Tibial artery (tissue), 4 donors: ENCODE measurements at places on chromosomes 5 and 9.

- H3K4me1 ChIP-seq: no peaks in the 10 kb centered on the region
- no peak overlapping the region for H3K4me3 ChIP-seq
- no peaks in the 10 kb centered on the region for H3K36me3 ChIP-seq
- H3K27ac ChIP-seq: no peak overlapping the region
These were observed 4.0 kb upstream of the TYRP1 start for GRCh38 chr9:12689233-12689632.

- no peak overlapping the region for H3K4me3 ChIP-seq
- DNase-seq: no peak
- H3K27ac ChIP-seq: no peak overlapping the region
These were observed 32.1 kb upstream of the CLINT1 start for GRCh38 chr5:157890836-157891597.

DNA sequence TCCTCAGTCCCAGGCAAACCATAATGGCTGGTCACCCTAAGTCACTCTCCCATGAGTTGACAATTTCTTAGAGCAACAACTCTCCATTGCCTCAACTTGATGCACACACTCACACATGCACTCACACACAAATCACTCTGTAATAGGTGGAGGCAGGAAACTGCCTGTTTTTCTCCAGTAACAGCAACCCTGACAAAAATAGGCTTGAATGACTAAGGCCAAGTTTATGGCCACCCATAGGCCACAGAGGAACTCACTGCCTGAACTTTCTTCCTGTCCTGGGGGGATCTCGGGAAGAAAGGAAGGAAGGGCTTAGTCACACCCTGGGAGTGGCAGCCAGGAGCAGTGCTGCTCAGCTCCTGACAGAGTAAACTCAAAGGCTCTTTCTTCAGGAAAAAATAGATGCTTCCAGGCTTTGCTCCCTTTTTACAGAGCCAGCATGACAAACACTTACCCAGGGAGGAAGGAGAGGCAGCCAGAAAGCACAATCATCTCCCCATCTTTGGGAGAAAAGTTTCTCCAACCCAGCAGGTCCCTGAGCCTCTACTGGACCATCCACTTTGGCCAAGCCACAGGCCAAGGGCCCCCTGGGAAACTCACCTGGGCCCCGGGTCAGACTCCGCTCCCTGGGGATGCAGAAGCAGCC is 368 bp downstream of the SH3TC2 start:
- no peak overlapping the region for H3K27ac ChIP-seq
- no peaks in the 10 kb centered on the region for H3K36me3 ChIP-seq
- DNase-seq: peak; percentile 35

DNA sequence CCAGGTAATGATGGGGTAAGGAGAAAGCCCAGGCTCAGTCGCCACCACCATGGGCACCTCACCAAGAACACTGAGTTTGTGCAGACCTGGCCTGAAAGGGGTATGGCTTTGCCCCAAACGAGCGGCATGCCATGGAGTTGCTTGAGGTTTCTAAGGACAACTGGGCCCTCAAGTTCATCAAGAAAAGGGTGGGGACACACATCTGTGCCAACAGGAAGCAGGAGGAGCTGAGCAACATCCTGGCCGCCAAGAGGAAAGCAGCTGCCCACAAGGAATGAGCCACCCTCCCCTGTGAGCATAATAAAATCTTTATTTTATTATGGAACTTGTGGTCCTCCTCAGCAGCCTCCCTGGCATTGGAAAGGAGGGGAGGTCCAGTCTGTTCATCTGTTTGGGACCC is 23.8 kb downstream of the CD14 start:
- no peak overlapping the region for H3K27ac ChIP-seq
- H3K4me3 ChIP-seq: no peak overlapping the region
- no peaks in the 10 kb centered on the region for H3K36me3 ChIP-seq
- no peaks in the 10 kb centered on the region for H3K4me1 ChIP-seq
- DNase-seq: no peak

DNA sequence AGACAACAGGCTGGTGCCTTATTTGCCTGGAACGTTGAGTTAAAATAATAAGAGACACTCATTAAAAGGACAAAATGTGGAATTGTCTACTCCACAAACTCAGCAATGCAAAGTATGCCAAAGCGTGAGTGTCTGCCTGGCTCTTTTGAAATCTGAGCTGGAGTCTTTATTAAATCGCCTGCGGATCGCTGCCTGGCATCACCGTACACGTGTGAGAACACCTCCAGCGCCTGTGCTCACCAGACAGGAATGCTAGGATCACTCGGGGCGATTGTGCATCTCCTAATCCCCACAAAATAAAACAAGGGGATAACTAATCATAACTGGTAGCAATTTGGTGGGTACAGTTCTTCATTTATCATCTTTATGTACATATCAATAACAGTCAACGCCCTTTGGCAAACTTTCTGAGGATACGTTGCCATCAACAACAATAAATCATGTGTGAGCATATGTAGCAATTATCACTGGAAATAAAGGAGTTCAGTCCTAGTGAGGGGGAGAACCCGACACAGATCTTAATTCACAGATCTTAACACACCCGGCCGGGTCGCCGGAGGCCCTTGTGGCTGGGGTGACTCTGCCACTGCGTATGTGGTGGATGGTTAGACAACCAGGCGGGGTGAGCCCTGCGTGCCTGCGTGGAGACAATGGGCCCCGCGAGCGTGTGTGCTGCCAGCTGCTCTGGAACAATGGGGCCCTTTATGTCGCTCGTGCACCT is 284.9 kb upstream of the IRX1 start:
- no peaks in the 10 kb centered on the region for H3K4me1 ChIP-seq
- no peaks in the 10 kb centered on the region for H3K36me3 ChIP-seq
- H3K4me3 ChIP-seq: no peak overlapping the region
- H3K27ac ChIP-seq: no peak overlapping the region
- no peak for DNase-seq

GRCh38 chr5:31148959-31149475 is 44.5 kb upstream of the CDH6 start:
- H3K4me3 ChIP-seq: no peak overlapping the region
- no peak overlapping the region for H3K27ac ChIP-seq
- no peaks in the 10 kb centered on the region for H3K36me3 ChIP-seq
- peaks cover 4% of the 10 kb centered on the region for H3K4me1 ChIP-seq

GRCh38 chr9:73741316-73741715 is 589.7 kb downstream of the ANXA1 start:
- H3K27me3 ChIP-seq: no peaks in the 10 kb centered on the region
- H3K36me3 ChIP-seq: no peaks in the 10 kb centered on the region
- no peak overlapping the region for H3K4me3 ChIP-seq
- no peaks in the 10 kb centered on the region for H3K4me1 ChIP-seq
- DNase-seq: no peak

- H3K36me3 ChIP-seq: no peaks in the 10 kb centered on the region
- H3K27ac ChIP-seq: no peak overlapping the region
- no peak for DNase-seq
- no peak overlapping the region for H3K4me3 ChIP-seq
These were observed 90.0 kb upstream of the CTSL start for GRCh38 chr9:87635656-87636501.

- H3K27me3 ChIP-seq: no peaks in the 10 kb centered on the region
- H3K36me3 ChIP-seq: peaks cover 81% of the 10 kb centered on the region
- no peak for DNase-seq
- no peak overlapping the region for H3K27ac ChIP-seq
These were observed 25.0 kb downstream of the WDR36 start for GRCh38 chr5:111117136-111117535.

GRCh38 chr5:54792611-54793404 is 192.6 kb downstream of the ESM1 start:
- no peaks in the 10 kb centered on the region for H3K27me3 ChIP-seq
- H3K27ac ChIP-seq: peak overlapping the region; percentile 48
- peaks cover 12% of the 10 kb centered on the region for H3K4me1 ChIP-seq
- H3K36me3 ChIP-seq: no peaks in the 10 kb centered on the region
- H3K4me3 ChIP-seq: no peak overlapping the region

- H3K27ac ChIP-seq: no peak overlapping the region
- H3K4me1 ChIP-seq: no peaks in the 10 kb centered on the region
- H3K36me3 ChIP-seq: no peaks in the 10 kb centered on the region
- H3K27me3 ChIP-seq: no peaks in the 10 kb centered on the region
These were observed 57.8 kb upstream of the RUSC2 start for GRCh38 chr9:35432076-35432475.

GRCh38 chr5:4661326-4661725 is 478.8 kb upstream of the ADAMTS16 start:
- H3K4me3 ChIP-seq: no peak overlapping the region
- no peak for DNase-seq
- no peak overlapping the region for H3K27ac ChIP-seq
- H3K4me1 ChIP-seq: no peaks in the 10 kb centered on the region
- no peaks in the 10 kb centered on the region for H3K36me3 ChIP-seq

GRCh38 chr5:107396351-107396690 is 274.4 kb downstream of the EFNA5 start:
- DNase-seq: no peak
- no peak overlapping the region for H3K27ac ChIP-seq
- no peaks in the 10 kb centered on the region for H3K4me1 ChIP-seq
- no peaks in the 10 kb centered on the region for H3K36me3 ChIP-seq
- H3K27me3 ChIP-seq: no peaks in the 10 kb centered on the region
- H3K4me3 ChIP-seq: no peak overlapping the region

- H3K4me3 ChIP-seq: no peak overlapping the region
- no peak for DNase-seq
- H3K4me1 ChIP-seq: no peaks in the 10 kb centered on the region
- no peak overlapping the region for H3K27ac ChIP-seq
These were observed 22.2 kb downstream of the NKD2 start for GRCh38 chr5:1030801-1031271.

- H3K36me3 ChIP-seq: peaks cover 85% of the 10 kb centered on the region
- H3K27me3 ChIP-seq: no peaks in the 10 kb centered on the region
- no peak overlapping the region for H3K27ac ChIP-seq
- peaks cover 27% of the 10 kb centered on the region for H3K4me1 ChIP-seq
- no peak for DNase-seq
These were observed 19.3 kb downstream of the QRFP start for GRCh38 chr9:130877300-130877699.

DNA sequence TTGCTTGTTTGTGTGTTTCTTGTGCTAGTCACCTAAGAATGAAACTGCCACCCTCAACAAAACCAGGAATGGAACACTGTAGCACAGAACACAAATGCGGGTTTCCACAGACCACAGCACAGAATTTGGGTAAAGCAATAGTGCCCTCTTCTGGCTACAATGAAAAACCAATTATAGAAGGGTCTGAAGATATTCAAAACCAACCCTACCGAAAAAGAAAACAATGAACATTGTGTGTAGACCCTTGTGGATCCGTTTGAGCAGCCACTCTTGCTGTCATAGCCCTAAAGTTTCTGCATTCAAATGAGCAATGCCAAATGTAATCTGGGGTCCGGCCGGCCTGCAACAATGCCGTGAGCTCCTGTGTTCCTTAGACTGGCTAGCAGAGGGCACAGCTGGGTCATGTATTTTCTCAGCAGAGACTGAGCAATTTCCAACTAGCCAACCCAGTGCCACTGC is 8.3 kb upstream of the ENC1 start:
- H3K4me3 ChIP-seq: no peak overlapping the region
- no peak for DNase-seq

- H3K27me3 ChIP-seq: no peaks in the 10 kb centered on the region
- no peak overlapping the region for H3K4me3 ChIP-seq
- DNase-seq: no peak
- H3K27ac ChIP-seq: no peak overlapping the region
- no peaks in the 10 kb centered on the region for H3K4me1 ChIP-seq
These were observed 88.8 kb downstream of the SREK1 start for GRCh38 chr5:66232706-66233445.

GRCh38 chr5:31421806-31422586 is 109.9 kb downstream of the DROSHA start:
- peaks cover 65% of the 10 kb centered on the region for H3K36me3 ChIP-seq
- H3K27ac ChIP-seq: no peak overlapping the region
- H3K4me3 ChIP-seq: no peak overlapping the region
- H3K4me1 ChIP-seq: peaks cover 4% of the 10 kb centered on the region
- no peak for DNase-seq
- H3K27me3 ChIP-seq: no peaks in the 10 kb centered on the region

DNA sequence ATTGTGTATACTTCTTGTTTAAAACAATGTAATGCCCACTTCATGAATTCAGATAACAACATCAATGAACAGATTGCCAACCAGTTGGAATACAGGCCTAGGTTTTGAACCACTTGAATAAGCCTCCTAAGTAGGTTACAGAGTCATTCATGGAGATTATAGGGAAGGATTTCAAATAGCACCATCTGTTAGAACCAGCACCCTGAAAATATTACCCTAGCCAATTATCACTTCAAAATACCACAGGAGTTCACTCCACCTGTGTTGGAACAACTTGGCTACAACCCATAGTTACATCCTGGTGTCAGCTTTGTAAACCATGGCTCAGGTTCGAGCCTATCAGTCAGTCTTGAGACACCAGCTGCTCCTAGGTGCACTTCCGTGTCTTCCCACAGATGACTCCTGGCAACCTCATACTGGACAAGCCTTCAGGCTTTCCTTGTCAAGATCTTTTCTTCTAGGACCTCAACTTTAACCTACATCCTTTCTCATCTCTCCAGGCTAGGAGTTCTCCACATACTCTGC is 350.0 kb downstream of the DEPDC1B start:
- peaks cover 14% of the 10 kb centered on the region for H3K4me1 ChIP-seq
- no peak overlapping the region for H3K27ac ChIP-seq
- H3K4me3 ChIP-seq: no peak overlapping the region
- no peaks in the 10 kb centered on the region for H3K27me3 ChIP-seq

- no peak overlapping the region for H3K4me3 ChIP-seq
- no peaks in the 10 kb centered on the region for H3K27me3 ChIP-seq
- H3K36me3 ChIP-seq: no peaks in the 10 kb centered on the region
- H3K27ac ChIP-seq: no peak overlapping the region
- no peaks in the 10 kb centered on the region for H3K4me1 ChIP-seq
These were observed 696.8 kb downstream of the SEMA5A start for GRCh38 chr5:8848997-8849594.

DNA sequence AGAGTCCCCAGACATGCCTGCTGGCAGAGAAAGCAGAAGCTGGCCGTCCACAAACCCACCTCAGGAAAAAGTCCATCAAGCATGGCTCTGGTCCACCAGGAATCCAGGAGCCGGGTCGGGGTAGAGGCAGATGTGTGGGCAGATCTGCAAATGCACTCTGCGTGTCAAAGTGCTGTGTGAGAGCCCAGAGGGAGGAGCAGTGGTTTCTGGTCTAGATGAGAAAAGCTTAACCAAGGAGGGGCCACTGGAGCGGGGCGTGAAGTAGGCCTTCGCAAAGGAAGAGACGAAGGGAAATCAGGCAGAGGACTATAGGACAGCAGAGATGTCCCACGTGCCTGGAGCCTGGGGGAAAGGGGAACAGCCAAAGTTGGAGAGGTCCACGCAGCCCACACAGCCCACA is 40.0 kb downstream of the TTLL11 start:
- no peaks in the 10 kb centered on the region for H3K4me1 ChIP-seq
- H3K27ac ChIP-seq: no peak overlapping the region
- no peaks in the 10 kb centered on the region for H3K36me3 ChIP-seq
- no peak for DNase-seq
- no peaks in the 10 kb centered on the region for H3K27me3 ChIP-seq
- no peak overlapping the region for H3K4me3 ChIP-seq

- no peaks in the 10 kb centered on the region for H3K4me1 ChIP-seq
- H3K4me3 ChIP-seq: no peak overlapping the region
- no peak for DNase-seq
- no peaks in the 10 kb centered on the region for H3K36me3 ChIP-seq
These were observed 161.1 kb downstream of the EPB41L4A start for GRCh38 chr5:112257976-112258375.

- H3K4me1 ChIP-seq: no peaks in the 10 kb centered on the region
- H3K27me3 ChIP-seq: no peaks in the 10 kb centered on the region
- H3K27ac ChIP-seq: no peak overlapping the region
- H3K4me3 ChIP-seq: no peak overlapping the region
These were observed 233.6 kb upstream of the IRX1 start for GRCh38 chr5:3361811-3362605.
